ENCODE measurements at places on chromosomes 1 and 21. TPM values are rescaled to one million over a fixed set of nuclear protein-coding genes. Genes with fewer than 3 reads are reported as not detected.

DNA sequence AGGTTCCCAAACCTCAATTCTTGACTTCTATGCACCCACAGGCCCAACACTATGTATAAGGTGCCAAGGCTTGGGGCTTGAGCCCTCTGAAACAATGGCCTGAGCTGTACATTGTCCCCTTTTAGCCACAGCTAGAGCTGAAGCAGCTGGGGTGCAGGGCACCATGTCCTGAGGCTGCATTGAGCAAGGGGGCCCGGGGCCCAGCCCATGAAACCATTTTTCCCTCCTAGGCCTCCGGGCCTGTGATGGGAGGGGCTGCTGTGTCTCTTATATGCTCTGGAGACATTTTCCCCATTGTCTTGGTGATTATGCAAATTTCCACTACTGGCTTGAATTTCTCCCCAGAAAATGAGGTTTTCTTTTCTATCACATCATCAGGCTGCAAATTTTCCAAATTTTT is 155.5 kb downstream of the FASLG start:
- DNase-seq: no peak

DNA sequence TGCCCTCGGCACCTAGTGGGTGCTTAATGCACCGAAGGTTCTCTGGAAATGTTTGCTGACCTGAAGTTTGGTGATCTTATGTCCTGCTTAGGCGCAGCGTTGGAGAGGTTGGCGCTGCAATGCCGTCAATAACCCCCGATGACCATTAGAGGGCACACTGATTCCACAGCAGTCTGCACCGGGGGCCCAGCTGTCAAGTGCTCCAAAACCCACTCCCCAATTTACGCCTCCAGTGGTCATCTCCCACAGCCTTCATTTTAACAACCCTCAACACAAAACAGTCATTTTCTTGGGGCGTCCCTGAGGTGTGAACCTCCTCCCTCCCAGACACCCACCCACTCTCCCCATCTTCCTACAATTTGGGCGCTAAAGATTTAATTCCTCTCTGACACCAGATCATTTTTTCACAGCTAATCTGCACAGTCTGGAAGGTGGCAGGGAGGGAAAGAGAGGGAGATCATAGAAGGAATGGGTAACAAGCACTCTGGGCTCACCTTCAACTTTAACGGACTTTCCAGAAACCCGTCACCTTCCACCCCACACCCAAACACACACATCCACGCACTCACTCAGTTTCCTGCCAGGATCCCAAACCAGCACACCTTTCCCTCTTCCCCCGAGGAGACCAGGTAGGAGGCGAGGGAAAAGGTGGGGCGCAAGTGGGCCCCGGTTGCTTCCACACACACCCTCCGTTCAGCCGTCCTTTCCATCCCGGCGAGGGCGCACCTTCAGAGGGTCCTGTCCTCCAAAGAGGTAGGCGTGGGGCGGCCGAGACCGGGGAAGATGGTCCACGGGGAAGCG is 570 bp upstream of the NPR1 start:
- DNase-seq: peak; percentile 58

S100A7 gene
- 130 TPM for total RNA-seq

- no peak for DNase-seq
Measured at GRCh38 chr21:46250146-46250725, 21.7 kb upstream of the LSS start.
